ENCODE measurements at places on chromosomes 4 and X.

- no peak for DNase-seq
Measured at GRCh38 chrX:106933538-106933961, 13.3 kb downstream of the CLDN2 start.

- DNase-seq, result no peak
Measured at GRCh38 chr4:177483760-177484159, 41.5 kb upstream of the AGA start.

DNA sequence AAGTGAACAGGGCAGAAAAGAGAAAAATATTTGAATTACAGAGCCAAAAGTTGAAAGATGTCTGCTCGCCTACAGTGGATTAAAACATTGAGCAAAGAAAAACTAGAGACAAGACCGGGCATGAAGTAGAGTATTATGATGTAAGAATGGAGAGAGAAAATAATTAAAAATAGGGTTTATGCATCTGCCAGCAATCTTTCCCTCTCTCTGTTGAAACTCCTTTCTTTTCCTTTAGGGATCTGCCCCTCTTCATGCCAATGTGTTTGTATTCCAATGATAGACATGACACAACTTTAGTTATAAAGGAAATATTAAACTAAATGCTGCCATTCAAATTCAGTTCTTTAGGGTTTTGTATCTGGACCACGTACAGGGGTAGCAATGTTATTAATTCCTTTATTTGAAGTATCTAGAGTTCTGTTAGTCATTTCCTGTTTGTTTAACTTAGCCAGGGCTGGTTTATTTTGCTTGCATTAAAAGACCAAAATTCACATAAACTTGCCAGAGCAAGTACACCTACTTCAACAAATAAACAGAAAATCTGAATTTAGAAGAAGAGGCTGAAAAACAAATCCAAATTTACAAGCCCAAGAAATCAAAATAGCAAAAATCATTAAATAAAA lies 202.6 kb downstream of the SPOCK3 start:
- DNase-seq, result no peak

DNA sequence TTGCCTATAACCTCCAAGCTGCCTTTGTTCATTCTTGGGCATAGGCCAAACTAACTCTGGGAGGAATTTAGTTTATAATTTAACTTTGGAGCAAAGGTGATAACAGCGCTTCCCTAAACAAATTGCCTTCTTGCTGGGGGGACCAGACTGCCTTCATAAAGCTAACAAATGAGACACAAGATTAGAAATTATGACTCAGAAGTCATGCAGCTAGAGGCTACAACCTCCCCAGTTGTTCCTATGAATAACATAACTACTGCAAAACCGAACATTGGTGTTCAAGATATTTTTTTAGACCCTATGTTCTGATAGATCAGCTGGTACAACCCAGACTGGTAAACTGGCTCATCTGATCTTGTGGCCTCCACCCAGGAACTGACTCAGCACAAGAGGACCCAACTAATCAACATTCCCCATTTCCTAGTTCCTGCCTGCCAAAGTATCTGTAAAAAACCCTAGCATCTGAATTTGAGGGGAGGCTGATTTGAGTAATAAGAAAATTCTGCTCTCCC lies 22.0 kb upstream of the TMPRSS11B start:
- no peak for DNase-seq

DNA sequence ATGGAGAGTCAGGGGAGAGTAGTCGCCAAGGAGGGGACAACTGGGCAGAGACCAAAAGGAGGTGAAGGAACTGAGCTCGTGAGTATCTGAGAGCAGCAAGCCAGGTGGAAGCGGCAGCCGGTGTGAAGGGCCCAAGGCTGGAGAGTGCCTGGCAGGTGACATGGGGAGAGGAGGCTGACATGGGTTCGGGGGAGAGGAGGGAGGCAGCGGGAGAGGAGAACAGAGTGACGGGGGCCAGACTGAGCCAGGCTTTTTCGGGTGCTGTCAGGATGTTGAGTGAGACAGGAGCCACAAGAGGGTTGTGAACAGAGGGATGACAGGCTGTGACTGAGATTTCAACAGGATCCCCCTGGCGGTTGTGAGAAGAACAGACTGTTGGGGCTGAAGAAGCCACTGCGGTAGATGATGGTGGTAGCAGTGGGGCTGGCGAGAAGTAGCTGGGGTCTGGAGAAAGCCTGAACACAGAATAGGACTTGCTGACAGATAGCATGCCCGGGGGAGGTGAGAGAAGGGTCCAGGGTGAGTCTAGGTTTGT lies 5.7 kb downstream of the ELK1 start:
- DNase-seq, result no peak

DNA sequence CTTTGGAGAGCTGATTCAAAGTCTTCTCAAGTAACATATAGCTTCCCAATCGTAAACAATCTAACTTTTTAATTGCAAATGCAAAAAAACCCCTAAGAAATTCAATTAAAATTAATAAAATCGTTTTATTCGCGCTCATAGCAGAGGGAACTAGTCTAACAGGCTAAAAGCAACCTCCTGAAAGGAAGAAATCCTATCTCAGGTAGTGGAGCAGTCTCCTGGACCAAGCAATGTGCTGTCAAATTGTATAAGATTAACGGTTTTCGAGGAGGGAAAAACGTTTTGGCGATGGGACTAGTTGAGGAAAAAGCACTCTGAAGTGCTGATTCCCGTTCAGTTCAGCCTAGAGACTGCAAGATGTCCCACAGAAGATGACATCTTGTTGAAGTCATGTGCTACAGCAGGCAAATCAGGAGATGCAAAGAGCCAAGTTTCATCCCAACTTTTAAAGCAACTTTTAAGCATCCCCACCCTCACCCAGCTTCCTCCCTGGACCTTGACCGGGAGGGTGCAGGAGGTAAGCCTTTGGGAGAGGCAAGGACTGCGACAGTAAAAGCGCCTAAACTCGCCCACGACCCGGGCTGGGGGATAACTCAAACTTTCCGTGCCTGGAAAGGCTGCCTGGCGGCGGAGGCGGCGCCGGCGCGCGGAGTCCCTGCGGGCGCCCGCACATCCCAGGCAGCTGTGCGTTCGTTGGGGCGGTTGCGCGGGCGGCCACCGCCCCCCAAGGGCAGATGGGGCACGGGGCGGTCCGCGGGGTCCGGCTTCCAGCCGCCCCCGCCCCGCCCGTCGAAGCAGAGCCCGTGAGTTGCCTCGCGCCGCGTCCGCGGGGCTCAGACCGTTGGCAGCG lies 784 bp downstream of the MAP7D3 start:
- peak; percentile 0 for DNase-seq

- DNase-seq, result no peak
Measured at GRCh38 chrX:119667111-119667878, 25.7 kb downstream of the SEPTIN6 start.

- no peak for DNase-seq
Measured at GRCh38 chr4:24973747-24974601, 56.8 kb downstream of the LGI2 start.

DNA sequence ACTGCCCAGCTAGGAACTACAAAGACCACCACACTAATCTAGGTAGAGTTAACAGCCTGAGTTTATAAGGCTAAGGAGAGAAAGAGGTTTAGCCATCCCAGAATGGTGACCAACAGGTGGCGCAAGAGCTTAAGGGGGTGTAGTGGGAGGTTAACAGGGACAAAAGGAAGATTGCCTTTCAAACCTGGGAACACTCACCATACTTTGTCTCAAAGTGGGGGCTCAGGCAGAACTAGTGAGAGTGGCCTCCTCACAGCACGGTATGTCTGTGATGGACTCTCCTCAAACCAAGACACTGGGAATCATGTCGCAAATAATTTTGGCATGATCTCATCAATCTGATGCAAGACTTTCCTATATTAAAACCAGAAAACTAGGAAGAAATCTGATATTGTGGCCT lies 23.4 kb downstream of the CCNI start:
- peak; percentile 54 for DNase-seq

All from CD4-positive, alpha-beta T cell treated with Interleukin-4 for 4 hours (primary cell).